ENCODE measurements at places on chromosomes 5 and 9. TPM values are rescaled to one million over a fixed set of nuclear protein-coding genes. Genes with fewer than 3 reads are reported as not detected.
A peak's percentile ranks its signal among the peaks of the same experiment; 100 is the strongest.

DNA sequence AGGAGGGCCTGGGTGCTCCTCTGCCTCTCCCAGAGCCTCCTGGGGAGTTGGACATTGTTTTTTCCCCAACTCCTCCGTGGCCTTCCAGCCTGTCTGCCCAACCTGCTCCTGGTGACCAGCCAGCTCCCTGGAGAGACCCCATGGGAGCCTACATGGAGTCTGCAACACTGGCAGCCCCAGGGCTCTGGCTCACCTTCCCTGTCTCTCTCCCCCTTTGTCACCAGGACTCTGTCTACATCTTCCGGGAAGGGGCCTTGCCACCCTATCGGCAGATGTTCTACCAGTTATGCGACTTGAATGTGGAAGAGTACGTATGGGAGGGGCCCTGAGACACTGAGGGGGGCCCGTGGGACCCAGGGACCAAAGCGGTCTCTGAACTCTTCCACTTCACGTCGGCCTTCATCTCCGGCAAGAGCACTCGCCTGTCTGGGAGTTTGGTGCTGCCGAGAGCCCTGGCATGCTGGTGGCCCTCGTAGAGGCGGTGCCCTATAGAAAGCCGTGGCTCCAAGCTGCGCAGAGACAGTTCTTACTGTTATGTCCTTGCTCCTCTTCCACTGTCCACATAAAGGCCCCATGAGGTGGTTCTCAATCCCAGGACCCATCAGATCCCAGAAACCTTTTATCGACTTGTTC is 5.9 kb upstream of the CEL start:
- no peak for DNase-seq

TAF11L8 gene
- total RNA-seq: not detected

LEAP2 gene
- 4.3 TPM for total RNA-seq

- no peak for DNase-seq
These were observed 3.6 kb downstream of the RXRA start for GRCh38 chr9:134329886-134330285.

DHX29 gene
- total RNA-seq: 25.3 TPM

GRCh38 chr5:174693697-174694385 is 30.5 kb upstream of the MSX2 start:
- no peak for DNase-seq

ENHO gene
- 157 TPM for total RNA-seq

TSSK1B gene
- not detected for total RNA-seq

DNA sequence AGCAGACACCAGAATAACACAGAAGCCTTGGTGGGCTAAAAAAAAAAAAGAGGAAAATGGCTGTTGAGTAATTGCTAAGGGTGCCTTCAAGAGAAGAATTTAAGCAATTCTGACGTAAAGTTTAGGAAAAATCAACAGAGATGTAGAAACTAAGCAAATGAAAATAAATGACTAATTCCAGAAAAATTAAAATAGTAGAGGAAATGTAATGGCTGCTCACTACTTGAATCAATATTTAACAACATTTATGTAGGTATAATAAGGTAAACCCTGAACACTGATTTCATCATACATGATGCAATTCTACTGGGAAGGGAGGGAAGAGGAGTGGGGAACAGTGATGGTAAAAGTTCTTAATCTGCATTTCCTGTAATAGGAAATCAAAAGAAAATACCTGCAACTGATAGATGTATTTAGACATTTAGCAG is 41.4 kb downstream of the PUM3 start:
- no peak for DNase-seq

DNA sequence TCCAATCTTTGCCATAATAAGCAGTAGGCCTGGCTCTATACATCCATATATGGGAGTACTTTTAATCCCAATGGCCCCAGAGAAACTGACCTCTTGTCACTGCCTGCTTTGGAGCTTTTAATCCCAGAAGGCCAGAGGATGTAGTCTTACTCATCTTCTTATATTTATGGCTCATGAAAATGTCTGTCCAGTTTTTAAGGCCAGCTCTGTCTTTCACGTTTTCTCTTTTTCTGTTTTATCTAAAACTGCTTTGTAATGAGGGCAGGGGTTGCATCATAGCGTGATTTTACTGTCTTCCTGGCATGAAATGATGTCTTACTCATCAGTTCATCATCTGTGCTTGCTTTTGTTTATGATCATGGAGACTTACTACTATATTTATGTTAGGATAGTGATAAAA is 1094.9 kb downstream of the MAT2B start:
- no peak for DNase-seq

GRCh38 chr9:1171546-1171945 is 121.4 kb downstream of the DMRT2 start:
- no peak for DNase-seq

DNA sequence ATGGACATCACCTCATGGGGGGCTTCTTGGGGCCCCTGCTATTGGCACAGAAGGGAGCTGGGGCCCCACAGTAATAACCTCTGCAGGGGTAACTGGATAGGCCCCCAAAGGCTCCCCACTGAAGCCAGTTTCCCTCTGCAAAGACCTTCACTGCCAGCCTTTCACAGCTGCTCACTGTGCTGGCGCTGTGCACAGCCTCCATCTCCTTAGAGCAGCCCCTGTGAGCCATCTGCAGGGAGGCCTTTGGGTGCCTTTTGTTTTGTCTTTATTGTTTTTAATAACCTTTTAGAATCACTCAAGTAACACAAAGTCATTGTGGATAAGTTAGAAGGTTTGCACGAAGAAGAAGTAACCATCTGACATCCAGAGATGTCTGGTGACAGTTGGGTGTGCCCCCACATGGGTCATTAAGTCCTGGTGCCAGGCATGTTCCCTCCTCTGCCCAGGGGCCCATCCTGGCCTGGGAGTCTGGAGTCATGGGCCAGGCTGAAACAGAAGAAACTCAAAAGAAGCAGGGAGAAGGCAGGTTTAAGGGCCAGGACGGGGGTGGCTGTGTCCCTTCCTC is 42.7 kb downstream of the NCS1 start:
- no peak for DNase-seq

CDKN2B-AS1 gene
- total RNA-seq: 1.9 TPM

GPR151 gene
- total RNA-seq: 0.25 TPM

MARCHF3 gene
- total RNA-seq: 3.5 TPM

DNA sequence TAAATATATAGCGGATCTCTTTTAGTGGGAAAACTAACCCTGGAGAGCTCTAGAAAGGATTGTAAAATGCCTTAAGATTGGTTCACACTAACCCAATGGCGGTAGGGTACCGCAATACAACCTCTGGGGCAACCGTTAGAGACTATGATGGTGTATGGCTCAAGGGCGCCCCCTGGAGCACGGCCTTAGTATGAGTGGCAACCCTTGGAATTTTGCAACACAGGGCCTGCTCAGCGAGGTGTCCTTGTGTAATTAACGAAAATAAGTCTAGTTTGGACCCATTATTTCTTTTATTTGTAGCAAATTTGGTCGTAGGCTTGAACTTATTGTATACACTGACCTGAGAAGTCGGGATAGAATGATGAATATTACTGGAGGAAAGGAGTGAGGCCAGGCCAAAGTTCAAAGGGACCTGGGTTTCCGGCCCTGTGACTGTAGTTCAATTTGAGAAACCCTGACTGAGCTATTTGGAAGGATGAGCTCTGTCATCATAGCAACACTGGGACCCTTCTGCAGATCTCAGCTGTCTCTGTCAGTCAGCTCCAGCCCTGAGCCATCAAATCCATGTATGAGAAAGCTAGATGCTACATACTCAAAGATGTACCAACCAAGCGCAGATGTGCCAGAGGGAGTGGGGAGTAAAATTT is 54.8 kb downstream of the CAMK4 start:
- DNase-seq: no peak

- no peak for DNase-seq
These were observed 437.0 kb downstream of the PIK3R1 start for GRCh38 chr5:68652534-68652965.

GRCh38 chr5:77249475-77249874 is 39.0 kb downstream of the PDE8B start:
- DNase-seq: no peak

DNA sequence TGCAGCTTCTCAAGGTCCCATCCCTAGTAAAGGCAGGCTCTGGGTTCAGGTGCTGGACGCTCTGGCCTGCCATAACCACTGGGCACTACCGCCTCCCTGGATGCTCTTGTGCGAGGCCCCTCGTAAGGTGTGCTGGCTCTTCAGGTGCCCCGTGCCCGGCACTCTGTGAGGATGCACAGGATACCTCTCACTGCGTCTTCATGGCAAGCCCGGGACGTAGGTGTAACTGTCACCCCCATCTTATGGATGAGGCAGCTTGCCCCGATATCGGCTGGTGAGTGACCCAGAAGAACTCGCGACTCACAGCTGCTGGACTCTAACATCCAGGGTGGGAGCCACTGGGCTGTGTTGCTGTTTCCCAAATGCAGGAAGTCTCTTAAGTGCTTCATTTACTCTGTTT is 79.0 kb downstream of the GTF3C4 start:
- DNase-seq: no peak

- no peak for DNase-seq
These were observed 2.1 kb downstream of the QRFP start for GRCh38 chr9:130894546-130894945.

GRCh38 chr9:26706223-26706622 is 186.4 kb downstream of the CAAP1 start:
- no peak for DNase-seq

CYSRT1 gene
- total RNA-seq: 0.44 TPM

GRM6 gene
- not detected for total RNA-seq

PTGDS gene
- total RNA-seq: 3,099 TPM

DNA sequence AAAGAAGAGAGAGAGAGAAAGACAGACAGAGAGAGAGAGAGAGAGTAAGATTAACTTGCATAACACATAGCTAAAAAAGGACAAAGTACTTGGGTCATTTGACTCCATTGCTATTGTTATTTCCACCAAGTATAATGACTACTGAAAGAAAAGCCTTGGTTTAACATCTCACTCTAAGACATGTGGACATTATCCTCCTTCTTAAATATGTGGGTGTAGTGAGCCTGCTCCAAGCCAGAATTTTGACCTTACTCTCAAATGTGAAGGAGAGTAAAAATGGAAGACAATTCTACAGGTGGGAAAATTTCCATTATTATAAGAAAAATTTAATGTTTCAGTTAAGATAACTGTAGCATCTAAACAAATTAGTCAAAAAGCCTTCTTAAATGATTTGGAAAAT is 8.5 kb upstream of the MARCOL start:
- DNase-seq: no peak

GRCh38 chr5:138177941-138178515 is 402 bp downstream of the BRD8 start:
- DNase-seq: peak; percentile 55

GRCh38 chr9:75995066-75995465 is 104.6 kb downstream of the PCSK5 start:
- DNase-seq: no peak

DNA sequence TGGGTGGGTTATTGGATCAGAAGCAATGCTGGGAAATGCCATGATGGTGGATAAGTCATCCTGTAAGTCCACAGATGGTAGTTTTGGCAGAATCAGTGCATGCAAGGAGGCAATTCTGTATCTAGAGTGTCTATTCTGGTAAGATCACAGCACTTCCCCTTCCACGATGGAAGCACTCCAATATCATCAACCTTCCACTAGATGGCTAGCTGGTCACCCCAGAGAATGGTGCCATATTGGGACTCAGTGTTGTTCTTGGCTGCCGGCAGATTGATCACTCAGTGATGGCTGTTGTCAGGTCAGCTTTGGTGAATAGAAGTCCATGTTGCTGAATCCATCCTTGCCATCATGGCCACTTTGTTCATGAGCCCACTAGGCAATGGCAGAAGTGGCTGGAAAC is 553.5 kb downstream of the CSNK1G3 start:
- DNase-seq: no peak

DNA sequence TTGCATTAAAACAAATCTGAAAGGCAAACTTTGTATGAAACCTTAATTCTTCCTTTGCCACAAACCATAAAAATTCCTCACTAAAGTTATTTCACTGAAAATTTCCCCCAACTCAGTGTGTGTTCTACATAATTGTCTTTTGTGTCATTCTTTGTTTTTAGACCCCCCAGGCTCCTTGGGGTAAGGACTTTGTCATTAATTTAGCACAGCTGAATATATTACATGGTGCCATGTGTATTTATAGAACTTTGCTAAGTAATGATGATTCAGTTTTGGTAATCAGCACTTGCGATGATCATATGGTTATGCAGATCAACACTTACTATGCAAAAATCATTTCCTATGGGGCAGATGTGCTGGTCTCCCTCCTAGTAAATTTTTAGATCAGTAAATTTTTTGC is 712.1 kb upstream of the MEF2C start:
- DNase-seq: no peak

DNA sequence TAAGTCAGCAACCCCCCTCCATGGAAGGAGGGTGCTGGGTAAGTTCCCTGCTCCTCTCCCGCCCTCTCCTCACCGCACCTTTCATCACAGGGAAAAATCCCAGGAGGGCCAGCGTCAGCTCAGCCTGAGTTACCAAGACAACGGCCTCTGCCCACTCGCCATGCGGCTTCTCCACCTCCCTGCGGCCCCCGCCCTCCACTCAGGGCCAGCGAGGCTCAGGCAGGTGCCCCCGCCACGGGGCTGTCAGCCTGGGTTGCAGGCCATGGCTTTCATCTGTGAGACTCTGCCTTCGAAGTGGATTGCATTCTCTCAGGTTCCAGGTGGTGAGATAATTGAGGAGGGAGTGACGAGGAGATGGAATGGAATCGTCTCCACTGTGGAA is 27.2 kb upstream of the LAMC3 start:
- peak; percentile 40 for DNase-seq

LURAP1L gene
- total RNA-seq: 12.7 TPM

DNA sequence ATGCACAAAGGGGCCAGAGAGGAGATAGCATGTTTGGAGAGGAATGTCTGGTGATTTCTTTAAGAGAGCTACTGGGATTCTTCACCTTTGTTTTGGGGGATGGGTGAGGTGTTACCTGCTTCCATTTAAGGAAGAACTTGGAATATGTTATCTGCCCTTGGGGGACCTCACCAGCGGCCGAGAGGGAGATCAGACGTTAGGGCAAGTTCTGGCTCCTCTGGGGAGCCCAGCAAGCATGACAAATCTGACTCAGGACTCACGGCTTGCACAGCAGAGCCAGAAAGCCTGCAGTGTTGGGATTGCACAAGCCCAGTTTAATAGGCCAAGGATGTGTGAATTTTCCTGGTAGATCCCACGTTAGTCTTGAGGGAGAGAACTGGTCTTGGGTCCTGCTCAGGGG is 40.3 kb downstream of the SLC28A3 start:
- DNase-seq: no peak

DNA sequence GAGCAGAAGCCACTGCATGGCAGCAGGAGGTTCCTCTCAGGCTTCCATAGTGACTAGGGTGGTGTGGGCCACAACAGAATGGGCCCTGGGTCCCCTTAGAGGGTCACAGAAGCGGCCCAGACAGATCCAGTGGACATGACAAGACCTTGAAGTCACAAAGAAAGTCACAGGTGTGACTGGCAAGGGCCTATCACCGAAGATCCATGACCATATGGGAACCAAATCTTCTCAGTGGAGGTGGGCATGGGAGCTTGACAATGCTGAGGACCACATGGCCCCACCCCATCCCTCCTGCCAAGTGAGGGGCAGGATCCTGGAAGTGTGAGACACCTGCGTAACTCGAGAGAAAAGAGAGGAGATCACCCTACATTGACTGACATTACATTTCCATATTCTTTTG is 332.4 kb downstream of the MSX2 start:
- no peak for DNase-seq

STC2 gene
- 0.50 TPM for total RNA-seq

- no peak for DNase-seq
These were observed 67.8 kb downstream of the FGF1 start for GRCh38 chr5:142618130-142618523.

TERT gene
- total RNA-seq: not detected

GMCL2 gene
- total RNA-seq: not detected

SPINK13 gene
- total RNA-seq: not detected

GRCh38 chr9:136211441-136212344 is 6.8 kb upstream of the LHX3 start:
- no peak for DNase-seq

All from dorsolateral prefrontal cortex (tissue), 122 donors.